ENCODE measurements at places on chromosomes 2 and 18.

GRCh38 chr2:71004857-71005256, 10.2 kb upstream of the TEX261 start:
- no peak for DNase-seq

GRCh38 chr18:68714366-68714711, 569 bp downstream of the TMX3 start:
- DNase-seq: peak; percentile 74

DNA sequence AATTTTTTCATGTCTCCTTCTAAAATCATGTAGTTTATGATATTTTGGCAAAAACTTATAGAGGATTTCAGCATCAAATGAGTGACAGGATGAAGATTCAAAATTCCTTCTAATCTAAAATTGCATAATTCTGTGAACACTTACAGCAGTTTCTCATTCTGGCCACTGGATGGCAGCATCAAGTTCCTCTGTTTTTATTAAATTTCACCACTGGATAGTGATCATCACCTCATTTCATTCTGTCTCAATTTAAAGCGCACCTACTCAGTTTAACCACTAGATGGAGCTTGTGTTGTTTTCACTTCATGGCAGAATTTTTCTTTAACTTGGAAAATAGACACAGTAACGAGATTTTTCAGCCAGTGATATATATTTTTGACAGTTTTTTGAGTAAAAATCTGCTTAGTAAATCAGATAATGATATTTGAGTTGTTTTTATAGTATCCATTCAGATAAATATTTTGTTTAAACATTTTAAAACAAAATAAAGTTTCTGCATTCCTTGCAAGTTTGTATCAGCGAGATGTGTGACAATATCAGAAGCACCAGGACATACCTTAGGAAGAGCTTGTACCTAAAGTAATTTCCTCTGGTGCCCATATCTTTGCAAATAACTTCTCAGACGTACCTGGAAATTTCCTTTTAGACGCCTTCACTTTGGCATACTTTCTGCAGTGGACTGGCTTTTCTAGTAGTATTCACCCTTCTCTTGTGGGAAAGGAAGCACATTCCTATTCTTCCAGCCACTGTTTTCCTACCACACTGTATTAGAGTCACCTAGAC, 94.7 kb upstream of the ARHGAP15 start:
- DNase-seq: peak; percentile 69

GRCh38 chr2:156145469-156145868, 187.1 kb downstream of the NR4A2 start:
- DNase-seq: no peak

DNA sequence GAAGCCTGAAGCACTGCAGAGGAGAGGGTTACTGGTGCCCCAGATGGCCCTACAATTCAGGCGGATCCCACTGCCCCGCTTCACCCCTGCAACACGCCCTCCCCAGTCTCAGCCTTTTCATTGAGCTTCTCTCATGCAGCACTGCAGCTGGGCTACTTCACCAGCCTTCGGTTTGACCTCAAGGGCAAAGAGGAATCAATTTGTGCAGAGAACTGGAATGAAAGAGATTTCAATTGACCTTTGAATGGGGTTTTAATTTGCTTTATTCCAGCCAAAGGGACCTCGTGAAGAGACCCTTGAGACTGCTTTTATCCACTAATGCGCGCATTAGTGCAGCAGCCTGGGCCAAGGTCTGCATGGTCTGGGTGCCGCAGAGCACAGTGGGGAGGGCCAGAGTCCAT, 8.8 kb upstream of the POMC start:
- DNase-seq: no peak

- peak; percentile 14 for DNase-seq
Measured at GRCh38 chr2:16525265-16525887, 140.3 kb downstream of the CYRIA start.

DNA sequence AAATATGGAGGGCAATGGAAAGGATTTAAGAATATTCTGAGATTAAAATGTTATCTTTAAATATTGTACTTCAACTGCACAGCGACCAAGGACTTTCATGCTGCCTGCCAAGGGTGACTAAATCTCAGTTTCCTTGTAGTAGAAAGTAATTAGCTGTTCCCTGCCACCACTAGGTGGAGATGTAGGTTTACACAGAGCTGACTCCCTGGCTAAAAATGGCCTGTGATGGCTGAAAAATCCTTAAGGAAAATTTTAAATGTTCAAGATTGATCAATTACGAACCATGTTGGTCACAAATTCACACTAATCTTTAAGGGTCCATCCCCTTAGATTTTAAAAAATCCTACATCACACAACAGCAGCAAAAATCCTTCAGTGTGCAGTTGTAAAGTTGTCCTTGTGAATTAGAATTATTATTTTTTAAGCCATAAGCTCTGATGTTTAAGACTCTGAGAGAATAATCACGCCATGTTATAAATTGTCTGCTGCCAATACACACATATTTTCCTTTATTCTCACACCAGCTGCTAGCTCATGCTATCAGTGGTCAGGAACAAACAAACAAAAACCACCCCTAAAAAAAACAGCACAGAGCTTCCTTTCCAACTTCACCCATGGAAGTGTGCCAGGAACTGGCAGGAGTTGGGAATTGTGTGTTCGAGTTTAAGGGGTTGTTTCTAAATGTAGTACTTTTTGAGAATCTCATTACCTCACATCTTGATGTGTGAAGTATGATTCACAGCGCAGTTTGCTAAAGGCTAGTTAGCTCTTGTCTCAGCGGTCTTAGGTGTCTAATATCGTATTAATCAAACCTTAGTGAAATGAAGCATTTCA, 399.8 kb downstream of the TMEM182 start:
- DNase-seq: peak; percentile 32

DNA sequence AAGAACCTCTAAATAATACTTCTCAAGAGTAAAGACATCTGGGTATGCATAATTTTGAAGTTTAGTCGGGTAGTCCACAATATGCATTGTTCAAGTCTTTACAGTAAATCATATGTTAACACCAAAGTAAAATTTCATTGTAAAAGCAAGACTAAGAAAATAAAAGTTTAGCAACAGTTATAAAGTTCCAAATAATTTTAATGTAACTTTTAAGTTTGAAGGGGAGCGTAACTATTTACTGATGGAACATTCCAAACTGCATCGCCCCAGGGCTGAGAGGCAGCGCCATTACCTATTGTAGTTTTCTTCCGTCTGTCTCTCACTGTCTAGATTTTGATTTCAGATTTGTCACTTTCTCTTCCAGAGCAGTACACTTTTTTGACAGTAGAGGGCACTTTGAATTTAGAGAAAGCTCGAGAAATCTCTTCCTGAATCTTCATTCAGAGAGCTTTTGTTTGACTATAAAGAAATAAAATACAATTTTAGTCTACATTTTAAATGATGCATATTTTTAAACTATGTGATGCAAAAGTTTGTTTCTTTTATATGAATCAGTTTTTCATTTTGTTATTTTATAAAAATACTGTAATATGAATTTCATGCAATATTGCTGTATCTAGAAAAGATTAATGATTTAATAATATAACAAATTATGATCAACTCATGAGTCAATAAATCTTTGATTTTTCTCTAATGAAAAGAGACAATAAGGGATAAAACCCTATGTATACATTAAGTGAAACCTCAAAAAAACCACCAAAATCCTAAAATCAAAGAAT, 389.8 kb downstream of the FIGN start:
- peak; percentile 93 for DNase-seq

DNA sequence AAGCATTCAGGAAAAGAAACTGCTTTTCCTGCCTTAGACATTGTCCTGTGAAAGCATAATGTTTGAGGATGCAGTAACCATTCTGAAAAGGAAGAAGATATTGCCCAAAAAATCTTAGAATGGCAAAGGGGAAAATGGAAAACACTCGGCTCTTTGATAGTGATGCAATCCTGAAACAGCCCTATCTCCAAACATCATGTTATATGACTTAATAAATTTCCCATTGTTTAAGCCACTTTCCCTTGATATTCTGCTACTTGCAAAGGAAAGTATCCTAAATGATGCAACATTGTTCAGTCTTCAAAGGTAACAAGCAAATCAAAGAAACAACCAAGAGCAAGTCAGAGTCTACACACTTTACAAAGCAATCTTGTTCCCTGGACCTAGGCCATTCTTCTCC, 78.5 kb downstream of the EXOC6B start:
- DNase-seq: no peak

GRCh38 chr2:217703999-217704398, 298.8 kb downstream of the TNS1 start:
- no peak for DNase-seq

GRCh38 chr18:76488190-76488589, 6.9 kb downstream of the ZNF516 start:
- DNase-seq: peak; percentile 60

DNA sequence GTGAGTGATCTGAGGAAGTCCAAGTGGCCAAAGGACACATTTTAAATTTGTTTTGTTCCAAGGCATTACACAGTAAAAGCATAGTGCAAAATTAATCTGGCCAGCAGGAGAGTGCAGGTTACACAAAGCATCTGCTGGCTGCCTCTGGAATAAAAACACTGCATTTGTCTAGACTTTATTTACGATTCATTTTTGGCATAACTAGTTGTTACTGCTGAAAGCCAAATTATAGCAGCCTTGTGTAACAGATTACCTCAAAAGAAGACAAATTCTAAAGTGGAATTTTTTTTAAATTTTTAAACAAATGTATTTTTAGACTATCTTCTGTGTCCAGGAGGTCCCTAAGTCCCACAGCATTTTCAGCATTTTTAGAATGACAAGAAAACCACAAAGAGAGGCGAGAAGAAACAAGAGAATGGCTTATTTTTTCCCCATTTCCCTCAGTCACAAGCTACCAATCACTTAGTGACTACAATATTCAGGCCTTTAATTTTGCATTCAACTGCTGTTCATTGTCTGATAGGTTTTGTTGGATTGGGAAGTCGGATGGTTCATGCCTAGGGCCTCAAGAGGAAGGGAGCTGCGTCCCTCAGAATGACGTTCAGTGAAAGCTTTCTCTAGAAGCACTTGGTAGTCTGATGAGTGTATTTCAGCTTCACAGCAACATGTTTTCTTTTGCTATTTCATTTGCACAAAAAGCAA, 46.0 kb downstream of the TMEFF2 start:
- no peak for DNase-seq

DNA sequence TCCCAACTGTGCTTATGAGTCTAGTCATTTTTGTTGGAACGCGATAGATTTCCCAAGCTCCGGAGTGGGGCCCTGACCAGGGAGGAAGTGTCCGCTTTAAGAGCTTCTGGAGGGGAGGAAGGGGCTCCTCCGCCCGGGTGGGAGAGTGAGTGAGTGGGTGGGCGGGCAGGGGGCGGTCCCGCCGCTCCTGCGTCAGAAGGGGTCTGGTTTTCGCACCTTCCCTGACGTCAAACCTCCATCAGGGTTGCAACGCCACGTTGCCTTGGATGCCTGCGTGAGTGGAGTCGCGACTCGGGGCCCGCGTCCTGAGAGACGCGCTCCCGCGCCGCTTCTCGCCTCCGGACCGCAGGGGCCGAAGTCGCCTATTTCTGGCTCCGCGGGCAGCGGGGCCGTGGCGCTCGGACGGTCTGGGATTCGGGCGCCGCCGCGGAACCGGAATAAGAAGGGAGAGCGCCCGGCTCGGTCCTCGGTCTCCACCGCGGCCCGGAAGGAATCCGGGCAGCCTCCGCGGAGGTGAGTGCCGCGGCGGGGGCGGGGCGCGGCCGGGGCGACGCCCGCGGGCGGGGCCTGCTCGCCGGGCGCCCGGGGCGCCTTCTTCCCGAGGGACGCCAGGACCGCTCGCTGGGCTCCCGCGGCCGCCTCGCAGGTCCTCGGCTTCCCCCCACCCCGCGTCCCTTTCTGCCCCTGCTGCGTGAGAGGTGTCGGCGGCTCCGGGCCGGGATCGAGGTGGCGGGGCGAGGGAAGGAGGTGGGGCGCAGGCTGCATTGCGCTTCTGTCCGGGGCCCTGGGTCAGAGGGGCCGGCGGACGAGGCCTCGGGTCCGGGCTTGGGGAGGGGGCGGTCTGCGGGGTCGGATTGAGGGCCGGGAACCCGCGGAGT, at the start of gene ZDBF2:
ZDBF2 (plus strand) TSS at position 230 of the 878 bp plus-strand sequence. CDS start 7,187 bp downstream, outside the sequence.
- peak; percentile 83 for DNase-seq

- DNase-seq: no peak
Measured at GRCh38 chr2:128689971-128690370, 371.3 kb upstream of the HS6ST1 start.

DNA sequence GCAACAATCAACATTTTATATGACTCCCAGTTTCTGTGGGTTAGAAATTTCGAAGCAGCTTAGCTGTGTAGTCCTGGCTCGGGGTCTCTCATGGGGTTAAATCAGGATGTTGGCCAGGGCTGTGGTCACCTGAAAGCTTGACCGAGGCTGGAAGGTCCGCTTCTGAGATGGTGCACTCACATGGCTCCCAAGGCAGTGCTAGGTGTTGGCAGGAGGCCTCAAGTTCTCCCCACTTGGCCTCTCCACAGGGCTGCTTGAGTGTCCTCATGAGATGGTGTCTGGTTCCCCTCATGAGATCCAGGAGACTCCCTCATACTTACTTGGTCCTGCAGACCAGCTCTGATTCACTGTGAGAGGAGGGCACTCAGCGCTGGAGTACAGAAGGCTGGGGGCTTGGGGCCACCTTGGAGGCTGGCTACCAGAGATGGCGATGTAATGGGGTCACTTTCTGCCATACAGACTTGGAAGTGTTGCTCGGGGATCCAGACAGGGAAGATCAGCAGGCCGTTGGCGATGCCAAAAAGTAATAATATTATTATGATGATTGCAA, 98.8 kb downstream of the INHBB start:
- no peak for DNase-seq

DNA sequence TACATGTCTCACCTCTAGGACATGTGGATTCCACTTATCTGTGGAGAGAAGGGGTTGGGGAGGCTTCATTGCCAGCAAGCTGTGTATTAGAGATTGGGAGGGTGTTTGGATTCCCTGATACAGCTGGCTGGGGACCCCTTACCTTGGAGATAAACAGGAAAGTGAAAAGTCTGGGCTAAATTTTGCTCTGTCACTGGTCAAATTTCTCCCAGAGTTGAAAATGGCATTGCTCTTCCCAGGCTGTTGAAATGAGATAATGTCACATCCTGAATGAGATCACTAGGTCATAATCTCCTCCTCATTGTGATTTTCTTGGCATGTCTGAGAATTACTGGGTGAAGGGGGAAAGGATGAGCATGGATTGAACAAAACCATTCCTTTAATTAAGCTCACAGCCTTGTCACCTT, 265.0 kb upstream of the PARD3B start:
- no peak for DNase-seq

DNA sequence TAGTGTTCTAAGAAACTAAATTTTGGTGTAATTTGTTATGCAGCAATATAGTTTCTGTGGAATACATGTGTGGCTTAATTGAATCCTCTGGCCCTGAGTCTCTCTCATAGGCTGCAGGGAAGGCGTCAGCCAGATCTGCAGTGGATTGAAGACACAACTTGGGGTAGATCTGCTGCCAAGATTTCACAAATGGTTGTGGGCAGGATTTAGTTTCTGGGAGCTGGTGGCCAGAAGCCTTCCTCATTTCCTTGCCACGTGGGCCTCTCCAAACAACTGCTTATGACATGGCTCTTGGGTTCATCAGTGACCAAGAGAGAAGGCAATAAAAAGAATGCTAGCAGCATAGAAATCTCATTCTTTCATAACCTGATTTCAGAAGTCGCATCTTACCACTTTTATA, 28.2 kb downstream of the CCDC102B start:
- DNase-seq: no peak

DNA sequence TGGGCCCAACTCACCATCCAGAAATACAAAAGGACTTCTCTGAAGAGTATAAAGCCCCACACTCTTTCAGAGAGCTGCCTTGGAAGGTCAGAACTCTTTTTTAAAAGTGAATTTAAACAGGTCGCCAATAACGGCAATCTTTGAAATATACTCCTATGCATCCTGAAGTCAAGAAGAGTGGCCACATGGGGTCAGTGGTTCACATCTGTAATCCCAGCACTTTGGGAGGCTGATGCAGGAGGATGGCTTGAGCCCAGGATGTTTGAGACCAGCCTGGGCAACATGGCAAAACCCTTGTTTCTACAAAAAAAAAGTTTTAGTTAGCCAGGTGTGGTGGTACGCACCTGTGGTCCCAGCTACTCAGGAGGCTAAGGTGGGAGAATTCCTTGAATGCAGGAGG, 68.1 kb upstream of the FZD7 start:
- DNase-seq: peak; percentile 7
